ENCODE measurements at places on chromosomes 5 and 9. TPM values are rescaled to one million over a fixed set of nuclear protein-coding genes. Genes with fewer than 3 reads are reported as not detected.

TPM2 gene
- 211 TPM for total RNA-seq

GRCh38 chr5:146832985-146833732 is 45.4 kb downstream of the PPP2R2B start:
- no peak for DNase-seq
- no peaks in the 10 kb centered on the region for H3K27me3 ChIP-seq
- no peaks in the 10 kb centered on the region for H3K4me1 ChIP-seq
- H3K27ac ChIP-seq = no peak overlapping the region
- no peak overlapping the region for H3K4me3 ChIP-seq

- no peaks in the 10 kb centered on the region for H3K36me3 ChIP-seq
- no peaks in the 10 kb centered on the region for H3K27me3 ChIP-seq
- peaks cover 4% of the 10 kb centered on the region for H3K4me1 ChIP-seq
- DNase-seq = no peak
These were observed 88.2 kb downstream of the FRMD3 start for GRCh38 chr9:83449983-83450382.

GRCh38 chr5:42719034-42719433 is 37.6 kb upstream of the CCDC152 start:
- H3K27ac ChIP-seq = no peak overlapping the region
- no peaks in the 10 kb centered on the region for H3K36me3 ChIP-seq
- DNase-seq = no peak
- H3K4me1 ChIP-seq = no peaks in the 10 kb centered on the region
- no peak overlapping the region for H3K4me3 ChIP-seq

DNA sequence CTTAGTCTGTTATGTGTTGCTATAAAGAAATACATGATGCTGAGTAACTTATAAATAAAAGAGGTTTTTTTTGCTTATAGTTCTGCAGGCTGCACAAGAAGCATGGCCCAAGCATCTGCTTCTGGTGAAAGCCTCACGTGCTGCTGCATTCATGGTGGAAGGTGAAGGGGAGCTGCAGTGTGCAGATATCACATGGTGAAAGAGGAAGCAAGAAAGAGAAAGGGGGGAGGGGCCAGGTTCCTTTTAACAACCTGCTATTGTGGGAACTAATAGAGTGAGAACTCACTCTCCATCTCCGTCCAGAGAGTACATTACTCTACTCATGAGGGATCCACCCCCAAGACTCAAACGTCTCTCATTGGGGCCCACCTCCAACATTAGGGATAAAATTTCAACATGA is 12.5 kb upstream of the PARP8 start:
- no peaks in the 10 kb centered on the region for H3K27me3 ChIP-seq
- no peaks in the 10 kb centered on the region for H3K4me1 ChIP-seq
- DNase-seq = no peak
- H3K4me3 ChIP-seq = no peak overlapping the region
- H3K27ac ChIP-seq = no peak overlapping the region

DNA sequence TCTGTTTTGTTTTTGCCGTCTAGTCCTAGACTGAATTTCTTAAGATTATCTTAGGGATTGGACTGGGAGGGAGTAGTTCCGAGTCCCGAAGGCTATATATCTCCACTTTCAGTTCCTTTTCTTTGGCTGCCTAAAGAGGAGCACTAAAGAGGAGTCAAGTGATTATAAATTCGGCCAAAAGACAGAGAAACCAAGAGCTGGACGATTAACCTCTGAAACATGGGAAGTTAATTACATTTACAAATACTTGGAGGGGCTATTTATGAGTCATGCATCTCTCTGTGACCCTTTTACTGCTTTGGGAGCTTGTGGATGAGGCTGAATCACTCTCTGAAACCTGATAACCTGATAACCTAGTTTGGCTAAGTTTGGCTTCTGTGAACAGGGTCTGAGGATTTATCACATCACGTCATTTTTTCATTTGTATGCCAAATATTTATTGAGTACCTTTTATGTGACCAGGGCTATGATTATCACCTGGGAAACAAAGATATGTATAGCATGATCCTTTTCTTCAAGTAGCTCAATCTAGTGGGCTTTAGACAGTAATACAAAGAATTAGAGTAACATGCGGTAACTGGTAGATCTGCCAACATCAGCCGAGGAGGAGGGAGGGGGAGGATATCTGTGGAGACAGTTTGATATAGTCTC is 180.9 kb downstream of the CD180 start:
- DNase-seq = no peak
- no peak overlapping the region for H3K4me3 ChIP-seq
- peaks cover 13% of the 10 kb centered on the region for H3K4me1 ChIP-seq
- H3K36me3 ChIP-seq = no peaks in the 10 kb centered on the region
- no peak overlapping the region for H3K27ac ChIP-seq
- no peaks in the 10 kb centered on the region for H3K27me3 ChIP-seq

DNA sequence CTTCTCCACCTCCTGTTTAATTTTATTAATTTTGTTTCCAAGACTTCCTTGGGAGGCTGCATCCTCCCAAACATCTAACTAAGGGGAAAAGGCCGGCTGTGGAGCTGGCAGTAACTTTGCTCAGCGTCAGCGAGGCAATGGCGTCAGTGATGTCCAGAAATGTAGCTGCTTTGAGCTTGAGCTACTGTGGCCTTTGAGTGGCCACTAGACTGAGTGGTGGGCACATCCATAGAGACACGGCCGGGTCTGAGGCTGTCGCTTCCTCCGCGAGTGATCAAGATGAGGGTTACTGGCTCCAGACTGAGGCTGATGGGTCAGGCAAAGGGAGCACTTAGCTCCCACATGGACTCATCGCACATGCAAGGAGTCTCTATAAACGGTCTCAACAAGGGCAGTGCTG is 277.0 kb downstream of the HSPA4 start:
- no peak for DNase-seq
- H3K36me3 ChIP-seq = no peaks in the 10 kb centered on the region
- H3K27ac ChIP-seq = no peak overlapping the region
- H3K4me1 ChIP-seq = no peaks in the 10 kb centered on the region
- H3K4me3 ChIP-seq = no peak overlapping the region

GRCh38 chr5:169064093-169064492 is 236.8 kb downstream of the SLIT3 start:
- no peak overlapping the region for H3K27ac ChIP-seq
- no peaks in the 10 kb centered on the region for H3K36me3 ChIP-seq
- H3K27me3 ChIP-seq = no peaks in the 10 kb centered on the region
- no peaks in the 10 kb centered on the region for H3K4me1 ChIP-seq

All from testis (tissue), 5 donors.